Skin of body (tissue), 3 donors: ENCODE measurements at places on chromosomes 11 and 22. TPM values are rescaled to one million over a fixed set of nuclear protein-coding genes. Genes with fewer than 3 reads are reported as not detected.

HEPHL1 gene
- 4.9 TPM for total RNA-seq

CRYBB3 gene
- not detected for total RNA-seq

- DNase-seq, result peak; percentile 54
Measured at GRCh38 chr11:128246364-128246801, 341.0 kb downstream of the ETS1 start.

- no peak for DNase-seq
Measured at GRCh38 chr11:13038366-13038765, 29.2 kb downstream of the RASSF10 start.

DNA sequence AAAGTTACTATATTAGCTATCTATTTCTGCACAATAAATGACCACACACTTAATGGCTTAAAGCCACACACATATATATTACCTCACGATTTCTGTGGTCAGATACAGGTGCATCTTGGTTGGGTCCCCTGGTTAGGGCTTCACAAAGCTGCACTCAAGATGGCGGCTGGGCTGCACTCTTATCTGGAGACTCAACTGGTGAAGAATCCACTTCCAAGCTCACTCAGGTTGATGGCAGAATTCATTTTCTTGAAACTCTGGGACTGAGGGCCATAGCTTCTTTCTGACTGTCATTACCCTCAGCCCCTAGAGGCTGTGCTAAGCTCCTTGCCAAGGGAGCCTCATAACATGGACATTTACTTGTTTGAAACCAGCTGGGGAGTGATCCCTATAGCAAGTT is 5.1 kb upstream of the MS4A10 start:
- DNase-seq, result no peak

GRCh38 chr22:35642305-35642741 is 5.9 kb upstream of the APOL6 start:
- DNase-seq, result no peak

- peak; percentile 16 for DNase-seq
Measured at GRCh38 chr22:25057013-25057881, 104.7 kb downstream of the KIAA1671 start.

DNA sequence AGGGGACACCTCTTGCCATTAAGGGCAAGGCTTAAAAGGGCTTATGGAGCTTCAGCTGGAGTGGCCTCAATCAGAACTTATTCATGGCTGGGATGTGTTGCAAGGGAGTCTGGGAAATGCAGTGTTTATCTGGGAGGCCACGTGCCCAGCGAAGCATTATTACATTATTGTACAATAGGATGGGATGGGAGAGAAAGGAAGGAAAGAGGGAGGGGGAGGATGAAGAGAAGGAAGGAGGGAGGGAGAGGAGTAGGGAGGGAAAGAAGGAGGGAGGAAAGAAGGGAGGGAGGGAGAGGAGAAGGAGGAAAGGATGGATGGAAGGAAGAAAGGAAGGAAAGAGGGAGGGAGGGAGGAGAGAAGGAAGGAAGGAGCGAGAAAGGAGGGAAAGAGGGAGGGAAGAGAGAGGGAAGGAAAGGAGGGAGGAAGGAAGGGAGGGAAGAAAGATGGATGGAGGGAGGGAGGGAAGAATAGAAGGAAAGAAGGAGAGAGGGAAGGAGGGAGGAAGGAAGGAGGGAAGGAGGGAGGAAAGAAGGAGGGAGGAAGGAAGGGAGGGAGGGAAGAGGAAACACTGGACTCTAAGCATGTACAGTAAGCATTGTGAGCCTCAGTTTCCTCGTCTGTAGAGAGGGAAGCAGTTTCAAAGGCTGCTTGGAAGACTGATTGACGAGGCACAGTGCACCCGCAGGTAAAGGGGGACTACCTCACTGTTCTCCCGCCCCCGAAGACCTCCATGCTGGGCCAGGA is 62.2 kb downstream of the MYEOV start:
- DNase-seq, result no peak

DNA sequence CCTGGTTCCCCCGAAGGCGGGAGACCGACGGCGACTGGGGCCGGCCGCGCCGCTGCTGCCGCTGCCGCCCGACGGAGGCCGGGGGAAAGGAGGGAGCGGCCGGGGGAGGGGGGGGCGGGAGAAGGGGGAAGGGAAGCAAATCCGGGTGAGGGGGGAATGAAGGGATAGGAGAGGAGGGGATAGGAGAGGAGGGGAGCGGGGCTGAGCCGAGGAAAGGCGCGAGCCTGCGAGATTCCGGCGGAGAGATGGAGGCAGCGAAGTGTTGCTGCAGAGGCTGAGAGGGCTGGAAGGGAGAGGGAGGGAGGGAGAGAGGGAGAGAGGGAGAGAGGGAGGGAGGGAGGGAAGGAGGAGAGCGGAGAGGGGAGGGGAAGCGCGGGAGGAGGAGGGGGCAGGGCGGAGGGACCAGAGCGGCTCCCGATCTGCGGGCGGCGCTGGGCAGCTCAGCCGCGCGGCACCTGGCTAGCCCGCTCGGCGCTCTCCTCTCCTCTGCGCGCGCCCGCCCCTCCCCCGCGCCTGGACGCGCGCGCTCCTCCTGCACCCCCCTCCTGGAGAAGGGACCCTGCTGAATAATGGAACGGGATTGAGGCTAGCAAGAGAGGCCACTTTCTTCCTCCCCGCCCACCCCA is 52.3 kb downstream of the SLC22A12 start:
- DNase-seq, result peak; percentile 11

- DNase-seq, result no peak
Measured at GRCh38 chr22:28488825-28489224, 190.8 kb downstream of the TTC28 start.
